ENCODE measurements at places on chromosomes 2 and 18.

- no peak for DNase-seq
Measured at GRCh38 chr18:55858661-55859515, 270.9 kb upstream of the TCF4 start.

GRCh38 chr2:101985793-101986164 is 6.0 kb upstream of the IL1R2 start:
- no peak for DNase-seq

- no peak for DNase-seq
Measured at GRCh38 chr18:8081872-8082553, 514.9 kb downstream of the PTPRM start.

- DNase-seq: no peak
Measured at GRCh38 chr2:56267415-56267788, 83.6 kb downstream of the CCDC85A start.

DNA sequence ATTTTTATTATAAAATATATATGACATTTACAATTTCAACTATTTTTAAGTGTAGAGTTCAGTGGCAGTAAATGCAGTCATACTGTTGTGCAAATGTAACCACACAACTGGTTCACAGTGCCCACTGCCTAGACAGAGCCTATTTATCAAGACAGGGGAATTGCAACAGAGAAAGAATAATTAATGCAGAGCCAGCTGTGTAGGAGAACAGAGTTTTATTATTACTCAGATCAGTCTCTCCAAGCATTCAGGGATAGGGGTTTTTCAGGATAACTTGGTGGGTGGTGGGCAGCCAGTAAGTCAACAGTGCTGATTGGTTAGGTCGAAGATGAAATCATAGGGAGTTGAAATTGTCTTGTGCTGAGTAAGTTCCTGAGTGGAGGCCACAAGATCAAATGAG is 200.3 kb downstream of the NYAP2 start:
- no peak for DNase-seq

DNA sequence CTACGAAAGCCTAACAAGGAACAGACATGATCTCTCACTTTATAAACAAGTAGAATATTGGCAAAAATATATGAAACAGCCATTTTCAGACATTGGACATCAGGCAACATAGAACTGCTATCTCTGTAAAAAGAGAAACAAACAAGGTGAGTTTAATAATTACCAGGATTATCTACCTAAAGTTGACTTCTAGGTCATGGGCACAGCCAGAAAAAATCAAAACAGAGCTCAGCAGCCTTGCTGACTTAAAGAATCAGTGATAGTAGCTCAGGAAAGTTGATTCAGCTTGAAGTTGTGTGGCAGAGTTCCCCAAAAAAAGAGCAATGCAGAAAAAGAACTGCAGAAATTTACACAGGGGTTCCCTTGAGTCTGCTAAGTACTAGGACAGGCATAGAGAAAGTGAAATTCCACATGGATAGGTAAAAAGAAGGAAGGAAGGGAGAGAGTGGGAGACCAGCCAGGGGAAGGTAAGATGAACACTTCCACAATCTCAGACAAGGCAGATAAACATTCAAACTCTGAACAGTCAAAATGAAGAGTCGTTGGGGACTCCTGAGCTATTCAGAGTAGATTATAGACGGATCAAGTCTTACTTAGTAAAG is 102.0 kb downstream of the EXOC6B start:
- DNase-seq: no peak

GRCh38 chr2:239192456-239192855 is 208.4 kb downstream of the HDAC4 start:
- peak; percentile 27 for DNase-seq

GRCh38 chr18:79698668-79699335 is 19.2 kb downstream of the CTDP1 start:
- no peak for DNase-seq

DNA sequence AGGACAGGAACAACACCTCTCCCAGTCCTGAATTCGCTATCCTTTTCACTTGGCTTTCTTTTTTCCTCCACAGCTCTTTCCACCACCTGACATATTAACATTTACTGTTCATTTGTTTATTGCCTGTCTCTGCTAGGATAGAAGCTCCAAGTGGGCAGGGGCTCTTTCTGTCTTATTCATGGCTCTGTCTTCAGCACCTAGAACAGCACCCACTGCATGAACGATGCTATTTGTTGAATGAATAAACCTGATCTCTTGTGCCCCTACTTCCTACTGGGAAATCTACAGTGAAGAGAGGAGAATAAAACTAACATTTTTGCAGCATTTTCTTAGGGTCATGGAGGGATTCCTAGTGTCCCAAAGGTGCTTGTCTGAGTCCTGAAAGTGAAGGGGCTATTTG is 24.4 kb upstream of the GAREM2 start:
- no peak for DNase-seq

- DNase-seq: no peak
Measured at GRCh38 chr18:58144671-58145285, 100.8 kb downstream of the NEDD4L start.

DNA sequence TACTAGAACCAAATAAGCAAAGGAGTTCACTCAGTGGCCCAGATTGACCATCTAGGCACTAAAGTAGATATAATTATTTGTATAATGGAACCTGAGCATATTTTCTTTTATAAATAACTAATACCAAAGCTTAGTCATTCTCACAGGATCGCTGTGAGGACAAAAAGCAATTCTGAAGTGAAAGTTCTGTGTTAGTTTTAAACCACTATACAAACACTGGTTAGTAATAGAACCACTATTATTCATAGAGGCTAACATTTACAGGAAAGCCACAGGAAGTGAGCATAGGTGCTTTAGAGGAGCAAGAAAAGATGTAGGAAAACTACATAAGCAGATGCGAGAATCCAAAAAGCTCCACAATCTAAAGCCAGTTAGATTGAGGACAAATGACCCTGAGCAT is 364.7 kb downstream of the XIRP2 start:
- DNase-seq: no peak

GRCh38 chr18:34710458-34710914 is 388 bp downstream of the DTNA start:
- DNase-seq: no peak

GRCh38 chr2:239930871-239931771 is 94.0 kb downstream of the NDUFA10 start:
- no peak for DNase-seq

- no peak for DNase-seq
Measured at GRCh38 chr2:46029332-46029811, 267.8 kb upstream of the EPAS1 start.

DNA sequence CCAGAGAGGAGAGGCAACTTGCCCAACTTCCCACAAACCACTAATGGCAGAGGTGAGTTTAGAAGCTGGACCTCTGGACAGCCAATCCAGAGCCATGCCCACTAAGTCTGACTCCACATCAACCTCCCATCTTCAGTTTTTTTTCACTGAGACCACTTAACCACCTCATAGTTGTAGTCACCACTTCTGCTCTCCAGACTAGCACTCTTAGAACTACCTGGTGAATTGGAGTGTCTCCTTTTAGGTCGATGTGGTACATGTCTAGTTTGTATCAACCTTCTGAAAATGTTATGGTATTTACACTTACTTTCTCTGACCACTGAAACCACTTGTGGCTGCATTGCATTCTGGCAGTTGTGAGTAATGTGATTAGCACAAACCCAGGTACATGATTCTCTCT is 743.6 kb upstream of the FANCL start:
- DNase-seq: no peak

DNA sequence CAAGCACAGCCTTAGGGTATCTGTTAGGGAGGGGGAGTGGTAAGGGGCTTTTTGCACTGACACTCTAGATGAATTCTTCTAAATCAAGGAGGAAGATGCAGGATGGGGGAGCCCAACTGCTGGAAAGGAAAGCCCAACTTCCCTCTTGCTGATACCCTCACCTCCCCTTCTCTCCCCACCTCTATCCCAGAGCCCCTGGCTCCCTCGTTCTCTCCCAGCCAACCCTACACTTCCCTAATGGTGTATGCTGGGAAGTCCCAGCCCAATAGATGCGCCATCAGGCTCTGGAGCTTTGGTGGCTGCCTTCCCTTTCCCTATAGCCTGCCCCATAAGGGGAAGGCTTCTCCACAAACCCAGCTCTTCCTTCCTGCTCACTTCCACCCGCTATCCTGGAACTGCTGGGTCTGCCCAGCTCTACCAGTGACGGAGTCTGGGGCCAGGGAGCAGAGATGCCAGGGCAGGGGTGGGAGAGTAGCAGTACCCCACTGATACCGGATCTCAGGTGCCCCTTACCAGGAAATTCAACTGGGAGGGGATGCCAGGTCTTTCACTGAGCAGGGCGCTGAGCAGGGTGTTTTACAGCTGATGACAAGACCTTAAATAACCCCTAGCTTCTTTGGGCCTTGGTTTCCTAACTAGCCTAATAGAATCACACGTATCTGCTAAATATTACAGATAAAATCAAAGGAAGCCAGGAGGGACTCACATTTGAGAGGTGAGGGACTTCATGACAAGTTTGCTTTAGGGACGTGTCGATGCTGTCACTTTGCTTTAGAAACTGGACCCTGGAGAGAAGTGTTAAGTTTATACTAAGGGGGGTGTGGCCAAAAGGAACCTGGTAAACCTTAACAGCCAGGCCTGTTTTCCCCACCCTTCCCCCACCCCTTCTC is 82.6 kb downstream of the DNMT3A start:
- no peak for DNase-seq

- no peak for DNase-seq
Measured at GRCh38 chr18:67511840-67512239, 4.7 kb downstream of the DSEL start.

DNA sequence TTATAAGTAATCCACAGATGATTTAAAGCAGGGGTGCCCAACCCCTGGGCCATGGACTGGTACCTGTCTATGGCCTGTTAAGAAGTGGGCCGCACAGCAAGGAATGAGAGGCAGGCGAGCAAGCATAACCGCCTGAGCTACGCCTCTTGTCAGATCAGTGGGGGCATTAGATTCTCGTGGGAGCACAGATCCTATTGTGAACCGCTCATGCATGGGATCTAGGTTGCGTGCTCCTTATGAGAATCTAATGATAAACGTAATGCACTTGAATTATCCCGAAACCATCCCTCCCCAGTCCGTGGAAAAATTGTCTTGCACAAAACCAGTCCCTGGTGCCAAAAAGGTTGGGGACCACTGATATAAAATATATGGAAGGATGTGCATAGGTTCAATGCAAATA is 153.7 kb downstream of the CSRNP3 start:
- no peak for DNase-seq

DNA sequence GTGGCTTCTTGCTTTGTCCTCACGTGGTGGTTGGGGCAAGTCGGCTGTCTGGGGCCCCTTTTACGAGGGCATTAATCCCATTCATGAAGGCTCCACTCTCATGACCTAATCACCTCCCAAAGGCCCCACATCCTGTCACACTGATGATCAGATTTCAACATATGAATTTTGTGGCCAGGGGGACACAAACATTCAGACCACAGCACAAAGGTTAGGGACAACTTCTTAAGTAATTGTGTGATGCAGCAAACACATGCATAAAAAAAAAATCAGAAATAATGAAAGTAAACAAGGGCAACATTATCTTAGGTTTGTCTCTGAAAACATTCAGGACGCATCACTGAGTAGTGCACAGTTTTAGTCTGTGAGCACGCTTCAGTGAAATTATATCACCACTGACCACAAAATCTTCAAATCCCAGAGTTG is 54.2 kb upstream of the FRZB start:
- no peak for DNase-seq

DNA sequence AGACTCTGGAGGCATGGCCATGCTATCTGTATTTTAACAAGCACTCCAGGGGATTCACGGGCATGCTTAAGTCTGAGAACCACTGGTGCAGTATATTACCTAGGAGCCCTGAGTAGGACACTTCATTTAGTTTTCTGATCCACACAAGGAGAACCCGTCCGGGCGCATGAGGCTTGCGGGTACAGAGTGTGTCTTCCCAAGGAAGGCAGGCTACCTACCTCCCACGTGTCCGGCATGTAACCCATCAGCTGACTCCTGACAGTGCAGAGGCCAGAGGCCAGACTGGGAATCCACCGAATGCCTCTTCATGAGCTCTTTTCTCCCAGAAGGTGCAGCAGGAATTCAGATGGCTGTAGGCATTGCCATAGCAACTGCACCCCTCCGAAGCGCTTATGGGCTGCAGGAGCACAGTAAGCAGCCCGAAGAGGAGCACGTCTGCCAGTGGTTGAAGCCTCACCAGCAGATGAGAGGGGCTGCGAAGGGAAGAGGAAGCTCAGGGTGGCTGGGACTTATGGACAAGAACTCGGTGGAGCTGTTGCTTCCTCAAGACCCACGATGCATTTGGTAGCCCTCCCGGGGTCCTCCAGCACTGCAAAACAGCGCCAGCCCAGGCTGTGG is 33.8 kb upstream of the DNMT3A start:
- DNase-seq: peak; percentile 48

GRCh38 chr2:100929147-100929546 is 72.9 kb upstream of the RPL31 start:
- no peak for DNase-seq

GRCh38 chr2:43021791-43022509 is 204.5 kb downstream of the ZFP36L2 start:
- DNase-seq: no peak

DNA sequence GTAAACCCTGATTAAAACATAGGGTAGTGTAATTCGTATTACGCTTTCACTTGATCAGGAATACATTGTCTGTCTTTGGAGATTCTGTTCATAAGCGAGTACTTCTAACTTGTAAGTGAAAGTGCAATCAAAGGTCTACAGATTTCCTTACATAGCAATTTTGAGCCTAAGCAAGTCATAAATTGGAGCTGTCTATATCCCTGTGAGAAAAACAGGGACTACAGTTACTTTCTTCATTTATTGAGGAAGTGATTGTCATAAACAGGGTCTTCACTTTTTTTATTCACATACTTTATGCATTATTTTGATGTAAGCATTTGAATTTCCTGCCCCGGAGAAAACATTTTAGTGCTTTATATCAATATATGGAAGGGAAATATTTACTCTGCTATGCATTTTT is 670.4 kb downstream of the CBLN2 start:
- DNase-seq: no peak

DNA sequence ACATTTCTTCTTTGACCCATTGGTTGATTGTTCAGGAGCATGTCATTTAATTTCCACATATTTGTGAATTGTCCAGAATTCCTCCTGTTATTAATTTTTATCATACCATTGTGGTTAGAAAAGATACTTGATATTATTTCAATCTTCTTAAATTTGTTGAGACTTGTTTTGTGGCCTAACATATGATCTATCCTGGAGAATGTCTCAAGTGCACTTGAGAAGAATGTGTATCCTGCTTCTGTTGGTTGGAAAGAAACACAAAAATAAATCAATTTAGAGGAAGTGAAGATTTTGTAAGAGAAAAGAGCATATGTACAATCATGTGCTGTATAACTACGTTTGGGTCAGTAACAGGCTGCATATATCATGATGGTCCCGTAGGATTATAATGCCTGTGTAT is 118.6 kb upstream of the CDC42EP3 start:
- DNase-seq: no peak

Measured in ecto neural progenitor cell (in vitro differentiated cells).